Ascending aorta (tissue), 2 donors: ENCODE measurements at places on chromosomes 12 and 14.

GRCh38 chr12:55614764-55615163 lies 21.9 kb upstream of the OR10P1 start:
- no peak for DNase-seq

DNA sequence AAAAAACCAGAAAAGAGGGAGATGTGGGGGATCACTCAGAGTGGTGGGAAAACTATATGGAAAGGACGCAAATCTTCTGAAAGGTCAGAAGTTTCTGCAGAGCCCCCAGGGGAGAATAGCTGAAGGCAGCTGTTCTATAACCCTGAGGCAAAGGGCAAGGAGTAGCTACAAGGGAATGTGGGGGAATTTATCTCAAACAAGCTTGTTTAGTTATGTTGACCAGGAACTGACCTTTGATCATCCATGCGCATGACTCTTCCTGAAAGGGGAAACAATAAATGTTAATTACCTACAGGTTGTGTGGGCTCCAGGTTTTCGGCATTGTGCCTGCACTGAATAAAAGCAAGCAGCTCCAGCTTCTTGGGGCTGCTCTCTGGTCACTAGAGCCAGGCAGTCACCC lies 968.5 kb downstream of the AACS start:
- DNase-seq = no peak

DNA sequence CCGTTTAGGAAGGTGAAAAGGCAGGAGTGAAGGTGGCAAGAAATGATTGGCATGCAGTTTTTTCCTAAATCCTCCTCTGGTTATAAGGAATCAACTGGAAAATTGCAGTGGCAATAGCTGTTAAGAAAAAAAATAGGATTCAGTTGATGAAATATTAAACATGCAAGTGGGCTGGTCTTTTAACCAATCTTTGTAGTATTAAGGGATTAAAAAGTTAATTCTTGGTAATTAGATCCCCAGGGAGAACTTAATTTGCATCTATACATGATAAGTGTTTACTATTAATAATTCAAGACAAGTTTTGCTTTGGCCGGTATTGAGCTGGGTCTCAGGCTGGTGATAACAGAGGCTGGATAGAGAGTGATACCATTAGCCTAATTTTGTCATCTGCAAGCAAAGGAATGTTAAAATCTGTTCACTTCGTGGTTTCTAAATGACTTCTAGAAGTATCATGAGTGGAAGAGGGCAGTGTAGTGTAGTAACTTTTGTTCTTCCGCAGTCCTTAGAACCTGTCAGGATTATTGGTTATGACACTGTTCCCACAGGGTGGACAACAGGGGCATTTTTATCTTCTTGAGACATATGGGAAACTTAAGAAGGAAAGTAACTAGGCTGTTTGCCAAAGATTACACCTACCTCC lies 118.5 kb downstream of the PRKCH start:
- DNase-seq = no peak

- DNase-seq = no peak
Measured at GRCh38 chr14:54651649-54652048, 84.7 kb downstream of the SAMD4A start.
